Cardiac fibroblast (primary cell): ENCODE measurements at places on chromosomes 5 and 9.
A peak's percentile ranks its signal among the peaks of the same experiment; 100 is the strongest.

DNA sequence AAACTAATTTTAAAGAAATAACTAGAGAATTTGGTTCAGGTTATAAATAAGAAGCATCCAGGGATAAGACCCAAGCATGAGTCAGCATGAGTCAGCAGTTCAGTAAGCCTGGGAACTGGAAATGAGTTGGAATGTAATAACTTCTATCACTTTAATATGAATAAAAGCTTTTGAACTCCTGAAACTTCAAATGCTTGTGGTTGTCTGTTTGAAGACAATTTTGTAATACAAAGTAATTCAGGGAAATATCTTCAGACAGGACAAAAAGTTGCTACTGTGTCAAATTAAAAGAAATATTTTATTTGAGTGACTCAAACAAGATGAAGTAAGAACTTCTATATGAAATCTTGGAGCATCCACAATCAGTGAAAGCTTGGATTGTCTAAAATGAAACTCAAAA is 331.2 kb upstream of the DAB2 start:
- peak; percentile 97 for DNase-seq

GRCh38 chr5:124061663-124062062 is 549.7 kb downstream of the CSNK1G3 start:
- DNase-seq, result peak; percentile 24

DNA sequence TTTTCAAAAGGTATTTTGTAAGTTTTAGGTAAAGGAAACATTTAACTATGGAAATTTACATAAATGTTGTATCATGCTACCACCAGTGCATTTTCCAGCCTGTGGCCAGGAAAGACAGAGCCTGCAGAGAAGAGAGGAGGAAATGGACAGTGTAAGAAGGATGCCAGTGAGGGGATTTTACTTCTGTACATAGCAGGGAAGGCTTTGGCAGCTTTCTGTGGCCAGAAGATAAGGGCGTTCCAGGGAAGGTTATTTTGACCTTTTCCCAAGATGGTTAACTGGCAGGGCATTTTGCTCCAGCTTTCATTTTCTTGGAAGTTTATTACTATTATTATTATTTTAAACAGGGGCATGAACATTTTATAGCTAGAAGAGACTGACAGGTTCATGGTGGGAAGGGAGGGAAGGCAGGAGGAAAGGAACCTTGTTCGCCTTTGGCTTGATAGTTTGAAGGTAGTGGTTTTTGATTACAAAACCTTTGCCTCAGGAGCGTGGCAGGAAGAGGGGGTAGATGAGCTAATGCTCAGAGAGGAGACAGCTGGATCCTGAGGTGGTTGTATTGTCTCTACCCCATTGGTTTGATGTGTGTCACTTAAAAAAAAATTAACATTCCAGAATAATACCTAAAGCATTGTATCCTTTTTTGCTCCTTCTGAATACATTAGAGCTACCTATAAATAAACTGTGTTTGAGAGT is 4.1 kb downstream of the ISOC1 start:
- DNase-seq, result peak; percentile 19

DNA sequence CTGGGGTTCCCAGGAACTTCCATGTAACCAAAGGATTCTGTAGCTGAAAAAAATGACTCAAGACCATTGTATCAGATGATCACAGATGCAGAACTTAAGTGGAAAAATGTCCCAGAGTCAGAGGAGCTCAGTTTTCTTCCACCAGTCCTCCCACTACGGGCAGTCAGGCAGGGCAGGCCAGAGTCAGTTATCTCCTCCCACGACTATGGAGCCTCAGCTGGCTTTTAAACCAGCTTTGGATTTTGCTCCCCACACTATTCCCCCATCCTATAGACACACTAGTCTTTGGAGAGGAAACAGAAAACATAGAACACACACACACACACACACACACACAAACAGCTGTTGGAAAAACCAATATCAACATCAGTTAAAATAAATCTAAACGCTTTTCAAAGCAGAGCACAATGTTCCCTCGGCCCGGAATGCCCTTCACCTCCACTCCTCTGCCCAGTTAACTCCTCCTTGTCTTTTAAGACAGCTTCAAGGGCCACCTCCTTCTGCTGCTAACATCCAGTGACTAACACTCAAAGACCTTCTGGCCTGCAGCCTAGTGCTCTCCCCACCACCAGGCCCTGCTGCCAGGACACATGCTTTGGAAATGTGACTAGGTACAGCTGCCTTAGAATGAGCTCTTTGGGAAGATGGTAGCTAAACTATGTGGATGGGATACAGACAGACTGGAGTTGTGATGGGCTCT is 56.8 kb downstream of the NIPAL4 start:
- DNase-seq, result peak; percentile 95

- DNase-seq, result no peak
Measured at GRCh38 chr5:15079566-15079965, 208.0 kb upstream of the ANKH start.

- DNase-seq, result no peak
Measured at GRCh38 chr5:125047871-125048270, 301.4 kb upstream of the ZNF608 start.

- DNase-seq, result no peak
Measured at GRCh38 chr5:171913987-171914273, 92.5 kb downstream of the FBXW11 start.
